IPS DF 6.9 (cell line): ENCODE measurements at places on chromosomes 7 and 10.

DNA sequence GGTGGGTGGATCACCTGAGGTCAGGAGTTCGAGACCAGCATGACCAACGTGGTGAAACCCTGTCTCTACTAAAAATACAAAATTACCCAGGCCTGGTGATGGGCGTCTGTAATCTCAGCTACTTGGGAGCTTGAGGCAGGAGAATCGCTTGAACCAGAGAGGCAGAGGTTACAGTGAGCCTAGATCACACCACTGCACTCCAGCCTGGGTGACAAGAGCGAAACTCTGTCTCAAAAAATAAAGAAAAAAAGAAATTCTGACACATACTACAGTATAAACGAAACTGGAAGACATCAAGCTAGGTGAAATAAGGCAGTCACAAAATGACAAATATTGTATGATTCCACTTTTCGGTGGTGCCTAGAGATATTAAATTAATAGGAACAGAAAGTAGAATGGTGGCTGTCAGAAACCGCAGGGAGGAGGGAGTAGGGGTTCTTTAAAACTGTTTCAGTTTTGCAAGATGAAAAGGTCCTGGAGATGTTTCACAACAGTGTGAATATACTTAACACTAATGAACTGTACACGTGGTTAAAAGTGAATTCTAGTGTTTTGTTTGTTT lies 23.2 kb downstream of the PILRA start:
- DNase-seq, result no peak

DNA sequence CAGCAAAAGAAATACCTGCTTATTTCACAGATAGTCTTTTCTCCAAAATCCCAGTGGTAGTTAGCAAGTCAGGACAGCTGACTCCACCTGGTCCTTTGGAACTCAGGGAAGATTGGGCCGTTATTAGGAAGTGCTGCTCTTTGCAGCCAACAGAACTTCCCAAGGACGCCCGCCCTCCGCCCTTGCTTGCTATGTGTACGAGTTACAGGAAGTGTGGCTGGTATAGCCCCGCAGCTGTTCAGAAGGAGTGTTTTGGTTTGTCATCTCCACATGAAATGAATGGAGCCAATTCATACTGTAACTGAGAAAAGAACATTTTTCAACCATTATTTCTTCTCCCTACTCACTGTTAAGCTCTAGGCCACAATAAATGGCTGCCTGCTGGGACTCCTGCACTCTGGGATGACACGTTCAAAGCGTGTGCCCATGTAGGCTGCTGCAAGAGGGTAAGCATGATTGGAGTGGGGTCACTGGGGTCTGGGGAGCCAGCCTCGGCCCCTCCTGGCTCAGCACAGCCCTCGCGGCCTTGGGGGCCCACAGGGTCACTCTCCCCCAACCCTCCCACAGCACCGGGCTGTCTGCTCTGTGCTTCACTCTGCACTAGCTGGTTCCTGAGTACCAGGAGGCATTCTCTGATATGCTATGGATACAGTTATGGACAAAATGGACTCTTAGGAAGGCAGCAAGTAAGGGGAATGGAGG lies 244.0 kb downstream of the EBF3 start:
- DNase-seq, result no peak

DNA sequence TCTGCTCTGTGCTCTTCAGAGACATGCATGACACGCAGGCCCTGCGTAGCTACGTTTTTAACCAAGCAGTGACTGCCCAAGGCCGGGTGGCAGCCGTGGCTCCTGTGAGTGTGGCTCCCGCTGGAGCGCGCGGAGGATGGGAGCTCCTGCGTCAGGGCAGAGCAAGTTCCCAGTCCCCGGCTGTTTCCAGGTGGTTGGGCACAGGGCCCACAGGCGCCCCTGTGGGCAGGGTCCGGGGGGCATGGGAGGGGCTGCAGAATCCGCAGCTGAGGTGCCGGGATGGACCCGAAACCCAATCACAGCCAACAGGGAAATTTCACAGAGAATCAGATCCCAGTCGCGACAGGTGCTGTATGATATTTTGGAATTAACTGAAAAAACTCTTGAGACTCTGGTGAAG lies 9.8 kb downstream of the NKX6-2 start:
- DNase-seq, result no peak

DNA sequence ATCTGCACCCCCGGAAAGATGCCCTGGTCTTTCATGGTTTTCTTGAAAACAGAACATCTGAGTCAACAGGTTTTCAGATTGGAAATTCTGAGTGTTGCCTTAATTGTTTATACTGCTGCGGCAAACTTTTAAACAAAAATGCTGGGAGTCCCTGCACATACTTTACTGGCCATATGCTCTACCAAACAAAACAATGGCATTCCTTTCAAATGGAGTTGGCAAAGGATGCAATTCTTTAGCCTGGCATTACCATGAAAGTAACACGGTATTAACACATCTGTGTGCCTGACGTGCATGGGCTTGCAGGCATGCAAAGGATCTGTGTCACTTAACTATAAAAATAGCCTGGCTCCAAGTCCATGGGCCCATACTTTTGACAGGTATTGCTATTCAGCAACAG lies 4.2 kb downstream of the INHBA start:
- DNase-seq, result no peak

DNA sequence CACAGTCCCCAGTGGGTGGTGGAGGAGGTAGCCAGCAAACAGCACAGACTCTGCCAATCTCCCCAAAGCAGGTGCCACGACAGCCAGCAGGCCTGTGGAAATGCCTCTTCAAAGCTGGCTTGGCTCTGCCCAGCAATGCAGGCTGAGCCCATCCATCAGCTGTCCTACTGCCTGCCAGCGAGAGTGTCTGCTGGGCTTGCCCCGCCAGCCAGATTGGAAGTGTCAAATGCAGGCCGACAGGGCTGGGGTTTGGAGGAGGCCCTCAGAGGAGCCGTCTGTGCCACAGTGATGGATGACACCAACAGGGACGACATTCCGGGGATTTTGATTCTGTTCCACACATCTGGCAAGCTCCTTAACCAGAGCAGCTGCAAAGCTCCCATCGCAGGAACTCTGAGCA lies 16.7 kb downstream of the HABP2 start:
- no peak for DNase-seq

GRCh38 chr10:95350830-95351228 lies 60.0 kb upstream of the PDLIM1 start:
- DNase-seq, result no peak

GRCh38 chr10:102140218-102140617 lies 7.4 kb downstream of the PPRC1 start:
- DNase-seq, result no peak

GRCh38 chr7:36303202-36304098 lies 86.2 kb upstream of the ANLN start:
- DNase-seq, result no peak

GRCh38 chr10:44325157-44325556 lies 59.7 kb downstream of the CXCL12 start:
- DNase-seq, result no peak

DNA sequence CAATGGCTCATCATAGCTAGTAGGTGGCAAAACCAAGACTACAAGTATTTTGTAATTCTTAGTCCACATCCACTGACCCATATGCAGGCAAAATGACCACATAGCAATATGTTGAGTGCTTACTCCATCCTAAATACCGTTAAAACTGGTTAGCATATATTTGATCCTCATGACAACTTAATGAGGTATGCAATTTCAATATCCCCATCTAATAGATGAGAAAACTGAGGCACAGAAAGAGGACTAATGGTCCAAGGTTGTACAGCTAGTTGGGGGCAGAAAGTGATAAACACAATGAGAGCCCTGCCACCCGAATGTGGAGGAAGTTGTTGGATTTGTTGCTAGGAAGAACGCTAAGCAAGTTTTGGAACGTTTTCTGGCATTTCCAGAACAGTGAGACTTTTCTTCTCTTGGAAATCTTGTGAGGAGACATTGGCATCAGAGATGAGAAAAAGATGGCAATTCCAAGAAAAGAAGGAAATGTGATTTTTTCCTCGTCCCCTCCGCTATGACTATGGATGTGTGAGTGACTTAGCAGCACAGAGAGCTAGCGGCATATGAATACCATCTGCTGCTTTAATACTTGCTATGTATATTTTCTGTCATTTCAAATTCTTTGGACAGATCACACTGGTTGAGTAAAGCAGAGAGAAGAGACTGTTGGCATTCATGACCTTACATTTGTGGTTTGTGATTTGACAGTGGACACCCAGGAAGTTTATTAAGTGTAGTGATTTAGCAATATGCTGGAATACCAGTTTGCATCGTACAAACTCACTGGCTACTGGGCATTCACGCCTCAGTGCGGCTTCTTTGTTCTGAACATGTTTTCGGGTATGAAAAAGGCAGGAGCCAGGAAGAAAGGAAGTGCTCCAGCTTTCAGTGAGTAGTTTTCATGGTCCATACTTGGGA lies 51.5 kb downstream of the NRCAM start:
- DNase-seq, result no peak

- DNase-seq, result no peak
Observed at GRCh38 chr10:105745596-105746148, 1104.6 kb downstream of the SORCS3 start.

DNA sequence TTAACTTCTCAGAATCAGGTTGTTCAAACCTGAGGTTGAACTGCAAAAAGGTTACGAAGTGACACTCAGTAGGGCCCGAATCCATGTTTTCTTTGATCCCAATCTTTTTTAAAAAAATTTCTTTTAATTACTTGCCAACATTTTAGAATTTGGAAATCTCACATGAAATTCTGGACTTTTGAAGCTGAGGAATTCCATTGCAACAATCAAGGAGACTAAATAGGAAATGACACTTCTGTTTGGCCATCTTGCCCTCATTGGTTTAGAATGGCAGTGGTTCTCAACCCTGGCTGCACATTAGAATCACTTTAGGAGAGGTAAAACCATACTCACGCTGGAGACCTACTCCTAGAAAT lies 471 bp upstream of the TOMM7 start:
- no peak for DNase-seq

- DNase-seq, result no peak
Observed at GRCh38 chr10:95392681-95393164, 101.9 kb upstream of the PDLIM1 start.

GRCh38 chr7:100154651-100155491 lies 3.7 kb downstream of the TRAPPC14 start:
- DNase-seq, result no peak

DNA sequence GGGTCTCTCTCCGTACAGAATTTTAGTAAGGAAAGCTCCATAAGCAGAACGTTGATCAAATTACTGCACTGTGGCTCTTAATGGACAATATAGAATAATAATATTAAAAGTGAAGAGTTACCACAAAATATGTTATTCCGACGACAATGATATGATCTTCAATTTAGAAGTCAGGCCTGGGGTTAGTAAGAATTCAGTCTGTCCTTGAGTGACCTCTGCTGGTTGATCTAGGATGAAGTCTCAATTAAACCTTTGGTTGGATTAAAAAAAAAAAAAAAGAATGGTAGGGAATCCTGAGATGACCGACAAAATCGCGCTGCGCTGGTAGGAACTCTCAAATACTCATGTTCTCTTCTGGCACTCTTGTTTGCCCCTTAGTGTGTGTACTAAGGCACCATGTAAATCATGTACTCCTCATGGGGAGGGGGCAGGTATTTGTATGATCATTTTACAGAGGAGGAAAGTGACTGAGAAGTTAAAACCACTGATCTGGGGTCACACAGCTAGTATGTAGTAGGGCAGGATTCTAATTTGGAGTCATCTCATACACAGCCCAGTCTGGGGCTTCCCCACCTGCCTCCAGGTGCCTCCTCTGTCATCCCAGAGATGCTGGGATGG lies 161.3 kb upstream of the NPVF start:
- DNase-seq, result peak; percentile 29

- DNase-seq, result no peak
Observed at GRCh38 chr10:93505075-93505474, 8.7 kb downstream of the CEP55 start.

GRCh38 chr10:115879372-115880089 lies 393.5 kb downstream of the GFRA1 start:
- no peak for DNase-seq

- DNase-seq, result no peak
Observed at GRCh38 chr7:105298439-105298894, 90.3 kb downstream of the SRPK2 start.

DNA sequence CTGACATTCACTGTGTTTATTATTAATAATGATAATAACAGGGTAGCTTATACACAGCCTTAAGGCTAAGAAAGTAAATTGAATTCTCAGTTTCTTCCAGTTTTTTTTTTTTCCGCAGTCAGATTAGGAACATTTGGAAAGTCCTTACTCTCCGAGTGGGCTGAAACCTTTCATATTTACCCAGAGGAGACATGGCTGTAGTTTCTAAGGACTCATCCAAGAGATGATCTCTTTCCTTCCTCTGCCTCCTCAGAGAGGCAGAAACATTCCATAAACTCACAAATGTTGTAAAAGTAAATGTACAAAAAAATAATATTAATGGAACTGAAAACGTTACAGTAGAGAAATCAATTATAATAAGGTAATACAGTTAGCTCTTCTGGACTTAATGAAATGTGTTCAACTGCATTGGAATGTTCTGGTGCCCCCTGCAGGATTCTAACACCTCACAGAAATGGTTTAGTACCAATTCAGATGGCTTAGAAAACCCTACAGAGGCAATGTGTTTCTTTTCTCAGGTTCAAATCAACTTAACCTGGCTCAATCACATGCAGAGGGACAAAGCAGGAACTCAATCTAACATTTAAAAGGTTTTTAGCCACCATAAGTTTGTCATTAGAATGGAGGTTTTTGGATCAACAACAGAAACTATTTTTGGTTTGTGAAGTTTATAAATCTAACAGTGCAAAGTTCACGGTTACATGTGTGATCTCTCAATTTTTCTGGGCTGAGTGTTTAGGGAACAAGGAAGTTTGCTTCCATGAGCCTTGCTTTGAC lies 71.7 kb downstream of the ICA1 start:
- peak; percentile 41 for DNase-seq

DNA sequence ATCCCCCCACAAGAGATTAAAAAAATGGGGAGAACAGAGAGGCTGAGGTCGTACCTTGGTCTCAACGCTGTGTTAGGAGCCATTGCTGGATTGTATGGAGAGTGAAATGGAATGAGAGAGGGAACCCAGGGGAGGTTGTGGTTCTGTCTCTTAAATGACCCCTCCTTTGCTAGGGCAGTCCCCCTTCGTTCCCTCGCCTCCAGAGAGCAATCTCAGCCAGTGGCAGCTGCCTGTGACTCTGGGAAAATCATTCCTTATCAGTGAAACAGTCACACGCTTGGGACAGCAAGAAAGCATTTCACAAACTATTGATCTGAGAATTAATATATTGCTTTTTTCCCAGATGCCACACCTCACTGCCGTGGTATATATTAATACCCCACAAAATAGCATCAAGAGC lies 12.0 kb upstream of the CARD11 start:
- no peak for DNase-seq

GRCh38 chr7:157292258-157292657 lies 44.5 kb upstream of the DNAJB6 start:
- DNase-seq, result no peak
